Endodermal cell (in vitro differentiated cells): ENCODE measurements at places on chromosomes 11 and 22.

DNA sequence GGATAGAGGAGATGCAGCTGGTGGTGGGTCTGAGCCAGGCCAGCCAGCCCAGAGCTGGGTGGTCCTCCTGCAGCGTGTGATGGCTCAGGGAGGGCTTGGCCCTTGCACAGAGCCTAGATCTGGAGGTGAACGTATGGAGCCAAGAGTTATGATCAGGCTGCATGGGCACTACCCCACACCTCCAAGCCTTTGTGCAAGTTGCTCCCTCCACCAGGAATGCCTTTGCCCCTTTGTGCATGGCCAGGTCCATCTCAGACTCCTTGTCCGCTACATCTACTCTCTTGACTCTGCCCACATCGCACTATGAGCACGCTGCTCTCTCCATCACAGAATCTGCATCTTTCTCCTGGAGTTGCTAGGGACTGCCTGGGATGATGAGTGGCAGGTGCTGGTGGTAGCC is 895.7 kb downstream of the TBC1D22A start:
- no peak for DNase-seq

- peak; percentile 26 for DNase-seq
These were observed 418.7 kb upstream of the ANO5 start for GRCh38 chr11:21774212-21774611.

GRCh38 chr11:18721561-18722292 is 4.3 kb downstream of the IGSF22 start:
- DNase-seq: peak; percentile 92

DNA sequence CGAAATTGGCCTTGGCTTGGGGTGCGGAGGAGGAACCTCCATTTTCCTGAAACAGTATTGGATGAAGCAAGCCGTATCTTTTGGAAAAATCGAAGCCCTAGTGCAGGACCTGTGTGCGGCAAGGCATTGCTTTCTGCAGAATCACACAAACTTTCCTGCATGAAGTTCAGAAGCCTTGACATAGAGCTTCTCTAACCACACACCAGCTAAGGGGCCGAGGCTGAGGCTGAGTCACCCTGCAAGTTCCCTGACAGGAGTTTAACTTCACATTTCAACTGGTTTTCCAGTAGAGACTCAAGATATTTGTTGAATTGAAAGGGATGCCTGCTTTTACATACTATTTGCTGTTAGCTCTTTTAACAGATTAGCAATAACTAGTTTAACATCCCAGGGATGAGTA is 67.8 kb downstream of the TCF20 start:
- DNase-seq: peak; percentile 28

- DNase-seq: no peak
These were observed 66.4 kb upstream of the CLNS1A start for GRCh38 chr11:77704029-77704428.

GRCh38 chr11:121063728-121064127 is 37.3 kb upstream of the TECTA start:
- DNase-seq: peak; percentile 42

DNA sequence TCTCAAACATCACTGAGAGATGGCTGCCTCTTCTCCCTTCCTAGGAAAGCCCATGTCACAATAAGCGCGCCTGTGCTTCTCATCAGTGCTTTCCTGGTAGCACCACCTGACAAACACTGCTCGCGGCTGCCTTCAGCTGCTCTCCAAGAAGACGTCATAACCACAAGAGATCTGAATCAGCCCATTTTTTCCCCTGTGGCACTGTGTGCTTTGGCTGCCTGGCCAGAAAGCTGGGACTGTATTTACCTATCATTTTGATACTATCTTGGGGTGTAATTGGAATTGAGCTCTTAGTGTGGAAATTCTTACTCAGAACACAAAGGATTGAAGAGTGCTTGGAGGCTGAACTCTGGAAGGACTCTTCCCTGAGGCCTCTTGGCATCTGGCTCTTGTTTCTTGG is 50.3 kb upstream of the EHF start:
- DNase-seq: no peak

- no peak for DNase-seq
These were observed 60.9 kb downstream of the ENTHD1 start for GRCh38 chr22:39832627-39833074.

DNA sequence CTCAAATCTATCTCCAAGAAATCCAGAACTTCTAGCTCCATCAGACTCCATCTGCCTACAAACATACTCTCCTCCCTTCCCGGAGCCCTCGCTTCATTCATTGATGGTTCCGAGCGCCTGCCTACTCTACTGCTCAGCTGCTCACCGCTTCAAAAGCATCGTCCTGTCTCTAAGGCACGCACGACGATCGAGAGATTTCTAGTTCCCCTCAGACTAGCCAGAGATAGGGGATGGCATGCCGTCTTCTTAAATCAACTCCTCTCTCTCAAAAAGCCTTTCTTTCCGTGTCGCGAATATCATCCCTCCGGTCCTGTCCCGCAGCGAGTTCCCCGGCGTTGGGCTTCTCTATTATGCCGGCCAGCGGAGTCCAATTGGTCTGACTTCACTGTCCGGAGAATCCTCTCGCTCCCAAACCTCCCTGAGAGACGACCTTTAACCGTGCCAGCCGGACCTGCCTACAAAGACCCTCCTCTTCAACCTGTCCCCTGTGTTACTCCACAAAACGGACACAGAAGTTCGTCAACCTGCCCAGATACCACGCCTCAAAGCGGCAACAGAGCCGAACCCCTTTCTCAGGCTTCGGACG is 592 bp downstream of the EEF1G start:
- DNase-seq: no peak

DNA sequence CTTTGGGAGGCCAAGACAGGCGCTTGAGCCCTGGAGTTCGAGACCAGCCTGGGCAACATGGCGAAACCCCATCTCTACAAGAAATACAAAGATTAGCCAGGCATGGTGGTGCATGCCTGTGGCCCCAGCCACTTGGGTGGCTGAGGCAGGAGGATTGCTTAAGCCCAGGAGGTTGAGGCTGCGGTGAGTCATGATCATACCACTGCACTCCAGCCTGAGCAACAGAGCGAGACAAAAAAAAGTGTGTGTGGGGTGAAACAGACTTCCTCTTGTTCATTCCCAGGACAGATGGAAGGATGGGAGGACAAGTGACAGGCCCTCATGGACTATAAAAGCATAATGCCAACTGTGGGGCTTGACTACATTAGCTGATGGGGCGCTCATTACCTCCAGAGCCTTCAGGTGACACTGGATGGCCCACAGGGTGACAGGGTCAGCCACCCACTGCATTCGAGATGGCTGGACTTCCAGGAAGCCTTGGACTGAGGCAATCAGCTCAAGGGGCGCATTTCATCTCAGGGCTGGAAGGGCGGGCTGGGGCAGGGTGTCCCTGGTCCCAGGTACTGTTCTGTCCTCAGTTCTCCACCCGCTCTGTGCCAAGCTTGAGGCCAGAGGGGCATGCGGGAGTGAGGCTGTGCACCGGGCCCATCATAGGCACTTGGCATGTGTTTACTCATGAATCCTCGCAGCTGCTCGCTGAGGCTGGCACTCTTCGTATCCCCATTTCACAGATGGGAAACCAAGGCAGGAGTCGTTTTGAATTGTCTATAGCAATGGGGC is 12.5 kb downstream of the NPTXR start:
- DNase-seq: no peak

GRCh38 chr22:19387038-19387437 is 44.5 kb downstream of the HIRA start:
- no peak for DNase-seq
